Aorta (tissue), 5 donors: ENCODE measurements at places on chromosomes 12 and 14. TPM values are rescaled to one million over a fixed set of nuclear protein-coding genes. Genes with fewer than 3 reads are reported as not detected.

DNA sequence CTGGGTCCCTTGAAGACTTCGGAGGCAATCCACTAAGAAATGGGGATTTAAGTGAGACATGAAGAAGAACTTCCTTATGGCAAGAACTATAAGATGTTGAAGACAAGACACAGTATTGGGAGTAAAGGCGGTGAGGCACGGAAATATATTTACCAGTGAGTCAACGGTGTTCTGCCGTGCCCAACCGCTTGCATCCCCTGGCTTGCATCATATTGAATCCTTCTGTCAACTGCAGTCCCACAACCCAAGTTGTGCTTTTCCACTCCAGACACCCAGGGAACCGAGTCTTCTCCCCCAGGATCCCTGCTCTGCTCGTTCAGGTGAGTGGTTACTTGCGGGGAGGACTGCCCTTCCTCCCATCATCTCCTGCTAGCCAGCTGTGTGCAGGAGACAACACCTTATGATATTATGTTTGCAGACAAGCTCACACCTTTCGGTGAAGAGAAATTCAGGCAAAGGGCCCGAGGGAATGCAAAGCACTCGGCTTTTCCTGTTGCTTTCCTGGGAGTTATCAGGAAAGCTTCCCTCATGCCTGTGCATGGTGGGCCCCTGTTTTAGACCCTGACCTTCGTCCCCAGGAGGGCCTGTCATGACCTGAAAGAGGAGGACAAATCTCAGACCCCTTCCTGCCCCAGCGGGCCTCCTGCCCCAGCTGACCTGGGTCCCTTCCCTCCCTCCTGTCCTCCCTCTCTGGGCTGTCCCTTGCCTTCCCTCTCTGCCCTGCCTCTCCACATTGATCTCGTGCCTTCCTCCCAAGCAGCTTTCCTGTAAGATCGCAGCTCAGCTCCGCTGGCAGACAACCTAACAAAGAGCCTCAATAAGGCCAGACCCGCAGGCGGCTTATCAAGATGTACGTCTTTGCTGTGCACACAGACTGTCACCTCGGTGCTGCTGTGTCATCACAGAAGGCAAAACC lies 4.3 kb upstream of the LRTM2 start:
- H3K4me3 ChIP-seq = no peak overlapping the region
- no peaks in the 10 kb centered on the region for H3K27me3 ChIP-seq
- DNase-seq = no peak
- no peaks in the 10 kb centered on the region for H3K4me1 ChIP-seq
- no peaks in the 10 kb centered on the region for H3K36me3 ChIP-seq
- H3K27ac ChIP-seq = no peak overlapping the region

- DNase-seq = no peak
- H3K27ac ChIP-seq = no peak overlapping the region
- H3K4me3 ChIP-seq = no peak overlapping the region
- no peaks in the 10 kb centered on the region for H3K27me3 ChIP-seq
- no peaks in the 10 kb centered on the region for H3K36me3 ChIP-seq
- no peaks in the 10 kb centered on the region for H3K4me1 ChIP-seq
These were observed 39.7 kb downstream of the PSMA6 start for GRCh38 chr14:35331605-35332516.

- H3K27ac ChIP-seq = no peak overlapping the region
- no peak overlapping the region for H3K4me3 ChIP-seq
- H3K27me3 ChIP-seq = no peaks in the 10 kb centered on the region
- no peak for DNase-seq
These were observed 60.6 kb upstream of the HECTD1 start for GRCh38 chr14:31268216-31268615.

- H3K4me3 ChIP-seq = no peak overlapping the region
- no peak for DNase-seq
- no peaks in the 10 kb centered on the region for H3K27me3 ChIP-seq
- no peak overlapping the region for H3K27ac ChIP-seq
These were observed 24.2 kb upstream of the AMN start for GRCh38 chr14:102898298-102898697.

DNA sequence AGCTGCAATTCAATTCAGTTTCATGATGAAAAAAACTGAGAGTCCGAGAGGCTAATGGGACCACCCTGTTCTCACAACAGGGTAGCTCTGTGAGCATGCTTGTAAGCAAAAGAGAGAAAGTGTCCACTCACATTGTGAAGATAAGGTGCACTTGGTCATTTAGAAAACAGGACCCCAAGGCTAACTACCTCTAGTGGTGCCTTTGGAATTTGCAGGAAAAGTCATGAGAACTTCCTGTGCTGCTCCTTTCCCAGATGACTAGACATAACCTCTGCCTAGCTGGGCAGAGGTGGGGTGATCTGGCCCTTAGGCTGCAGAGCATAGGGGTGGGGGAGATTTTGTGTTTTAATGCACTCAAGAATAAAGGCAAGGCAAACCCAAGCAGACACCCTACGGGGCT lies 118.9 kb downstream of the STAB2 start:
- H3K4me1 ChIP-seq = no peaks in the 10 kb centered on the region
- no peak overlapping the region for H3K27ac ChIP-seq
- no peak for DNase-seq
- no peaks in the 10 kb centered on the region for H3K36me3 ChIP-seq
- no peaks in the 10 kb centered on the region for H3K27me3 ChIP-seq

- H3K4me3 ChIP-seq = no peak overlapping the region
- H3K36me3 ChIP-seq = no peaks in the 10 kb centered on the region
- DNase-seq = no peak
These were observed 347.2 kb downstream of the CCDC91 start for GRCh38 chr12:28537474-28537873.

DNA sequence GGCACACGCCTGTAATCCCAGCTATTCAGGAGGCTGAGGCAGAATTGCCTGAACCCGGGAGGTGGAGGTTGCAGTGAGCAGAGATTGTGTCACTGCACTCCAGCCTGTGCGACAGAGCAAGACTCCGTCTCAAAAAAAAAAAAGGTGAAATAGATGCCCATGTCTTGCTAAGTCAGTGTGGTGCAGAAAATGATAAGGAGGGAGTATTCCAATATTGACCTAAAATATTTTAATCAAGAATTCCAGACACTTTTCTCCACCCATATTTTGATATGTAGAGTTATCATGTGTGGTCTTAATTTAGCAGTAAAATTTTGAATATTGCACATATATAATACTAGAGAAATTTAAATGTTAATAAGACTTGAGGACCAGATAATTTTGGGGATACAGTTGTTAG lies 57.7 kb downstream of the WNK1 start:
- no peaks in the 10 kb centered on the region for H3K36me3 ChIP-seq
- H3K27ac ChIP-seq = no peak overlapping the region
- DNase-seq = no peak
- no peaks in the 10 kb centered on the region for H3K27me3 ChIP-seq
- no peak overlapping the region for H3K4me3 ChIP-seq

- H3K36me3 ChIP-seq = no peaks in the 10 kb centered on the region
- H3K4me1 ChIP-seq = no peaks in the 10 kb centered on the region
- no peak overlapping the region for H3K27ac ChIP-seq
- DNase-seq = no peak
- H3K4me3 ChIP-seq = no peak overlapping the region
These were observed 23.3 kb downstream of the BMAL2 start for GRCh38 chr12:27355979-27356378.

DNA sequence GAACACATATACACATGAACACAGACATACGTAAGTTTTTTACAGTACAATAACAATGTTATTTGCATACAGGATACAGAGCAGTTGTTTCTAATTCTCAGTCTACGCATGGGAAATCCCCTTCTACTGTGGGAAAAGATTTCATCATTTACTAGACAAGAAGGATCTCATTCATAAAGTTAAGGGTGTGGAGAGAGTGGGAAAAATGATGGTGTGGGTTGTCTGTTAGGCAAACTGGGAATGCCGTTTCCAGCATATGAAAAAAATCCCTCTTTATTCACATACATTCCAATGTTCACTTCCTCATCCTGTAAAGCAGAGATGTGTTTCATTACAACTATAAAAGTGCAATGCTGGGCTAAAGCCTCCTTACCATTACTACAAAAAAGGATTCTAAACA lies 120.9 kb downstream of the SINHCAF start:
- H3K27me3 ChIP-seq = no peaks in the 10 kb centered on the region
- no peak overlapping the region for H3K27ac ChIP-seq
- DNase-seq = no peak
- H3K4me3 ChIP-seq = no peak overlapping the region
- H3K36me3 ChIP-seq = no peaks in the 10 kb centered on the region

- H3K27ac ChIP-seq = peak overlapping the region; percentile 36
- peak overlapping the region; percentile 77 for H3K4me3 ChIP-seq
- H3K36me3 ChIP-seq = peaks cover 5% of the 10 kb centered on the region
- no peaks in the 10 kb centered on the region for H3K27me3 ChIP-seq
- DNase-seq = no peak
- H3K4me1 ChIP-seq = no peaks in the 10 kb centered on the region
These were observed 2.9 kb downstream of the NFKBIA start for GRCh38 chr14:35401422-35402265.

DNA sequence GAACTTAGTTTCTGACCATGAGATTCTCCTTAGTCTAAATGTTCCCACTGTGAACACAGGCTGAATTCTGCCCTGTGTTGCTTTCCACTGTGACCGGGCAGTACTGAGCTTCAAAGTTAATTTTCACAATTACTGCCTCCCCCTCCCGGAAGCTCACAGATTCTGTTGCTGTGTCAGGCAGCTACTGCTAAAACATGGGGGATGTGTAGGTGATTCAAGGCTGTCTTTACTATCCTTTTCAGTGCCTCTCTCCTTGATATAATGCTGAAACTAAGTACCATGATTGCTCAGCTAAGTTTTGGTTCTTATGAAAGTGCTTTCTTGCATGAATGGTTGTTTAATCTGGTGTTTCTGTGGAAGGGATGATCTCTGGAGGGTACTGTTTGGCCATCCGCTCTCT lies 428.3 kb upstream of the NOVA1 start:
- no peaks in the 10 kb centered on the region for H3K27me3 ChIP-seq
- DNase-seq = no peak
- H3K27ac ChIP-seq = no peak overlapping the region
- no peaks in the 10 kb centered on the region for H3K4me1 ChIP-seq

- no peaks in the 10 kb centered on the region for H3K36me3 ChIP-seq
- H3K27ac ChIP-seq = no peak overlapping the region
- no peak overlapping the region for H3K4me3 ChIP-seq
- H3K27me3 ChIP-seq = no peaks in the 10 kb centered on the region
These were observed 23.5 kb downstream of the LRCOL1 start for GRCh38 chr12:132586929-132587328.

GRCh38 chr12:25069224-25069623 lies 120.3 kb upstream of the BCAT1 start:
- H3K27me3 ChIP-seq = no peaks in the 10 kb centered on the region
- H3K4me3 ChIP-seq = no peak overlapping the region
- H3K36me3 ChIP-seq = no peaks in the 10 kb centered on the region

DNA sequence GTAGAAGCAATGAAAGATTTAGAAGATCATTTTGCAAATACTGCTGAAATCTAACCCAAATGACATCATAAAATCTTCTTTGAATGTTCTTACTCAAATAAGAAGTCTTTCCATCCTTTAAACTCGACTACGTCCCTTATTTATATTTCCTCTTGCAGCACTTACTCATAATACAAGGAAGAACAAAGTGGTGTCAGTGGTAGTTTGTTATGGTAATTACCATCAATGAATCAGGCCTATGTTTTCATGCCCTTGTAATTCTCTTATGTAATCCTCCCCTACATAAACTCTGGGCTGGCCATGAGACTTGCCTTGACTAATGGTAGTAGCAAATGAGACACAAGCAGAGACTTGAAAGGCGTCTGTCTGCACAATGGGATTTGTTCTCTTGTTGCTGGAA lies 17.0 kb downstream of the EEA1 start:
- H3K4me1 ChIP-seq = no peaks in the 10 kb centered on the region
- H3K36me3 ChIP-seq = no peaks in the 10 kb centered on the region
- DNase-seq = no peak
- no peak overlapping the region for H3K27ac ChIP-seq

GRCh38 chr12:45668641-45669040 lies 60.9 kb upstream of the ARID2 start:
- no peaks in the 10 kb centered on the region for H3K36me3 ChIP-seq
- peaks cover 4% of the 10 kb centered on the region for H3K4me1 ChIP-seq
- no peak for DNase-seq
- no peaks in the 10 kb centered on the region for H3K27me3 ChIP-seq
- H3K27ac ChIP-seq = no peak overlapping the region
- no peak overlapping the region for H3K4me3 ChIP-seq

GRCh38 chr14:91834571-91834970 lies 32.8 kb downstream of the TC2N start:
- no peak for DNase-seq
- H3K27me3 ChIP-seq = no peaks in the 10 kb centered on the region
- H3K4me3 ChIP-seq = peak overlapping the region; percentile 16

DNA sequence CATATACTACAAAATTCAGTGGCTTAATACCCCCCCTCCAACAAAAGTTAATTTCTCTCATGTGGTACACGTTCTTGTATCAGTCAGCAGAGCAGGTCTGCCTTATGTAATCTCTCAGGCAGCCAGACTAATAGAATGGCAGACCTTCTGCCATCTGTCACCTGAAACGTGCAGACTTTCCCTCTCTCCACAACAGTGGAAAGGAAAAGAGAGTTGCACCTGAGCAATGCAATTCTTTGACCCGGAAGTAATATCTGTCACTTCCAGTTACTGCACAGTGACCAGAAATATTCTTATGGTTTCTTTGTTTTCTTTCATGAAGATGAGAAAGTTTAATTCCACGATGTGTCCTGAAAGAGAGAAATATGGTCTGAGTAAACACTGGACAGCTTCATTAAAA lies 14.4 kb downstream of the KERA start:
- H3K4me3 ChIP-seq = no peak overlapping the region
- no peaks in the 10 kb centered on the region for H3K27me3 ChIP-seq
- H3K36me3 ChIP-seq = no peaks in the 10 kb centered on the region

DNA sequence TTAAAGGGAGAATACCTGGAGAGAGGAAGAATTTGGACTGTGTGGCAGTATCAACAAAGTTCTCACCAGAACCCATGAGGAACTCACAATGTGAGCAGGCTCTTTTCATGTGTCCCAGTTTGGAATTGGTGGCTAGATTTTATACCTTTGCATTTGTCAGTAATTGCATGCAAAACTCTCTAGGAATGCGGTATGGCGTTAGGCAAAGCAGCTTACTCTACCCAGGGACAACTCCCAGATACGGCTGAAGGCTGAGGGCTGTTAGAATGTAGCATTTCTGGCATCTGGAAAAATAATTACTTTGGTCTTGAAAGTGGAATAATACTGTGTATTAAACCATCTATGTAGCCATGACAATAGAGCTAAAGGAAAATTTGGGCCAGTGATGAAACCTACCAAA lies 635.5 kb downstream of the SLC16A7 start:
- no peak overlapping the region for H3K4me3 ChIP-seq
- no peaks in the 10 kb centered on the region for H3K36me3 ChIP-seq
- H3K27ac ChIP-seq = no peak overlapping the region
- no peaks in the 10 kb centered on the region for H3K27me3 ChIP-seq

GRCh38 chr14:22614240-22614799 lies 16.2 kb downstream of the ABHD4 start:
- H3K4me1 ChIP-seq = no peaks in the 10 kb centered on the region
- no peaks in the 10 kb centered on the region for H3K36me3 ChIP-seq
- DNase-seq = no peak
- H3K4me3 ChIP-seq = no peak overlapping the region

GRCh38 chr12:71566655-71567054 lies 97.0 kb downstream of the ZFC3H1 start:
- H3K27ac ChIP-seq = no peak overlapping the region
- H3K27me3 ChIP-seq = no peaks in the 10 kb centered on the region
- DNase-seq = no peak
- no peaks in the 10 kb centered on the region for H3K4me1 ChIP-seq

The BORCS5 gene
- 22.8 TPM for total RNA-seq

The TAS2R20 gene
- total RNA-seq = 4.8 TPM

The CFAP54 gene
- 0.91 TPM for total RNA-seq

The PDE3A gene
- total RNA-seq = 94.7 TPM

The CHURC1 gene
- total RNA-seq = 80.4 TPM

The CCDC59 gene
- total RNA-seq = 21.0 TPM

The PLCZ1 gene
- not detected for total RNA-seq

The TBX3 gene
- total RNA-seq = 6.8 TPM

The MYO1H gene
- total RNA-seq = not detected
